Stimulated activated CD4-positive, alpha-beta T cell treated with anti-CD3 and anti-CD28 coated beads, Interleukin-15, amount 100 ng/mL, for 1 hour (primary cell): ENCODE measurements at places on chromosomes 2 and 18.

GRCh38 chr18:35161934-35162333 lies 78.9 kb upstream of the ZNF397 start:
- DNase-seq, result no peak

- no peak for DNase-seq
Observed at GRCh38 chr2:54634021-54634420, 89.4 kb upstream of the EML6 start.

DNA sequence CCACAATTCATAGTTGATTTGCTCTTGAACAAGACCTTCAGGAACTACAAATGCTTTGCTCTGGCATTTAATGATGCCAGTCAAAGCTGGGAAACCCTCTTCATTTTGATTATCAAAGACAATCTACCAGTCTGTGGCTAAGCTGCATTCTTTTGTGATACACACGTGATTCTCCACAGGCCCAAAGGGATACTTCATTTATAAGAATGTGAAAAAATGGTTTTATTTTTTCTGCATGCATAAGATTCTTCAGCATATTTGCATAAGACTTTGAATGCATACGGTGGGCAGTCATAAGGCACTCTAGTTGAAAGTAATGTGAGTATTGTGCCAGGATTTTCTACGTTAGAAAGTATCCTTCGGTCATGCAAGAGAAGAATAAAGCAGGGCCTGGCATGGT lies 33.0 kb upstream of the ARL5A start:
- no peak for DNase-seq

- no peak for DNase-seq
Observed at GRCh38 chr2:49224426-49225010, 70.2 kb upstream of the FSHR start.

DNA sequence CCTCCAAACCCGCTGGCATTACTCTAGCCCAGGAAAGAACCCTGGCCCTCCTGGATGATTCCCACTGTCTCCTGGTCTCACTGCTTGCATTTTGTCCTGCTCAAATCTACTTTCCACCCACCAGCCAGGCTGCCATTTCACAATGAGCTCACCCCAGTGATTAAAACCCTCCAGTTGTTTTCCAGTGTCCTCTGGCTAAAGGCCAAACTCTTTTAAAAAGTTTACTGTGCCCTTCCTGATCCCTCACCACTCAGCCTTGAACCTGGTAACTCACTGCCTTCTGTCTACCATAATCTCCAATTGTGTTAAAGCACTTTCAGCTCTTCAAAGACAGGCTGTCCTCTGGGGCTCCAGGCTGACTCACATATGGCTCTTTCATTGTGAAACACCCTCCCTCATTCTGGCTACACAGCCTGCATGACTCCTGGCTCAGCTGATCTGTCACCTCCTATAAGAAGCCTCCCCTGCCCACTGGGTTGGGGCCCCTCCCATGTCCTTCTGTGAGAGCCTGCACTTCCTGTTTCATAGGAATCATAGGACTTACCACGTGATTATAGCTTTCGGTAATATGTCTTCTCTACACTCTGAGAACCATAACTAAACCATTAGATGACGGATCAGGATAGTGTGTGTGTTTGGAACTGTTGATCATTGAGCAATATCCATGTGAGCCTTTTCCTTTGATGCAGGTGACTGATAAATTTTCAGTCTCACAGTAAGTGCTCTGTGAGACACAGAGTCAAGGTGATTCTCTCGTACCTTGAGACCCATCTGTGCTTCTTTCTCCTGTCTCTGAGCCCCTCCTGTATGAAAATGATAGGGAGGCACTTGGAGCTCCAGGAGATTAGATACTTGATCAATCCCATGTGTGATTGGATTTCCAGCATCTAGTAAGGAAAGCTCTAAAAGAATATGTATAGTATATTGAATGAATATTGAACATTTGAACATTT lies 590.8 kb upstream of the ID2 start:
- DNase-seq, result peak; percentile 28
